HEK293T (cell line): ENCODE measurements at places on chromosomes 2 and 18.

- no peak for DNase-seq
Observed at GRCh38 chr2:262117-262516, 1.7 kb downstream of the SH3YL1 start.

- no peak for DNase-seq
Observed at GRCh38 chr2:20456636-20457426, 10.0 kb downstream of the RHOB start.

DNA sequence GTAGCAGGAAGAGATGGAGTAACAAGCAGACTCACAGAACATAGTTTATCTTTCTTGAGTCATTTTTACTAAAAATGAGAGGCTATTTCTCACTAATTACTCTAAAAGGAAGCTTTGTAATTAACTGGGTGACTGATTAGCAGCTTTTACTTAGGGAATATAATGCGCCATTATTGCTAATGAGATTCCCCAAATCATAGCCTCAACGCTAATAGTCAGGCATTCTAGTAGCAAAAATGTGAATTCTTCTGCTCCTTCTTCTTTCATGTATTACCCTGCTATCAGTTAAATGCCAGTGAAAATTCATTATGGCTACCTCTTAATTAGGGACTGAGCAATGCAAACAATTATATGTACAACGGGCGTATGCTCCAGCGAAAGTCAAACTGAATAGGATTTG lies 349.8 kb downstream of the CDH19 start:
- no peak for DNase-seq

DNA sequence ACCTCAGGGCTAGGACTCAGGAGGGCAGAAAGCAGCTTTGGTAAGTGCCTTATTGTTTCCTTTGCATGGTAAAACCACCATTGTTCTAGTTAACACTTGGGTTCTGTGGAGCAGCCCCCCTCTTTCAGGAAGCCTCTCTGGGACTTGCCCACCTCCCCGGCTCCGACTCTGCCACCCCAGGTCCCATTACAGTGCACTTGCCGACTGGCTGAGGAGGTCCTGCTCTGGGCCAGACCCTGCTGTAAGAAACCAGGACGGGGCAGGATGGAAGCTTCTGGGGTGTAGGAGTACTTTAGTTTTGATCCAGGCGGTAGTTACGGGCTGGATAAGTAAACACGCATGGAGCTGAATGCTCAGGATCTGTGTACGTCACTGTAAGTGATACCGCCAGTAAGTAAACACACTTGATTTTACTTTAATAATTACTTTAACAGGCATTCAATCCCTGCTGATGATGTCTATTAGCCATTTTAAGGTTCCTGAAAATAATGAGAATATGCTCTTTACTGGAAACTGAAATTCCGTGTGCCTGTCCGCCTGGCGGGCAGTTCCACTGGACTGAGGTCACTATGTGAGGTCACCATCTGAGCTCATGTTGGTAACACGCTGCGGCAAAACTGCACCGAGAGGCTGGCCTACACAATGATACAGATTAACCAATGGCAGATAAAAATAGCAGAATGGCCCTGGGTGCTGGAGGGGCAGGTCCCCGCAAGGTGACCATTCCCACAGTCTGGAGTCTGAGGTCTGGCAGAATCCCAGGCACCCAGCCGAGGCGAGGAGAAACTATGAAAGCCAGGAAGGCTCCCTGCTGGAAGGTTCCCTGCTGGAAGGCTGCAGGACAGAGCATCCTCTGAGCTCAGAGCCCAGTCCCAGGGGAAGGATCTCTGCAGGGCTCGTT lies 25.2 kb downstream of the HS1BP3 start:
- no peak for DNase-seq

GRCh38 chr2:157933160-157933920 lies 57.2 kb upstream of the ACVR1 start:
- DNase-seq, result no peak

DNA sequence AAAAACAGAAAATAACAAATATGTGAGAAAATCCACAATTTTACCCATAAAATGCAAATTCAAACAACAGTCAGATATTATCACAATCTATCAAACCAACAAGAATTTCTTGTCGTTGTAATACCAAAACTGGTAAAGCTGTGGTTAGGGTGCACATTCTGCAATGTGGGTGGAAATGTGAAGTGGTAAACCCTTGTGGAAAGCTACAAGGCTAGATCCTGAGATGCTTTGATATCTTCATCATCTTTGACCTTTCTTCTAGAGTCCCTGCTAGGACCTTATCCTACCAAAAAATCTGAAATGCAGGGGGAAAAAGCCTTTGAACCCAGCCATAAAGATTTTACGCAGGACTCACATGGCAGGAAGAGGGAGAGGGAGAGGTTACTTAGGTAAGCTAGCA lies 17.2 kb upstream of the ATG16L1 start:
- no peak for DNase-seq

DNA sequence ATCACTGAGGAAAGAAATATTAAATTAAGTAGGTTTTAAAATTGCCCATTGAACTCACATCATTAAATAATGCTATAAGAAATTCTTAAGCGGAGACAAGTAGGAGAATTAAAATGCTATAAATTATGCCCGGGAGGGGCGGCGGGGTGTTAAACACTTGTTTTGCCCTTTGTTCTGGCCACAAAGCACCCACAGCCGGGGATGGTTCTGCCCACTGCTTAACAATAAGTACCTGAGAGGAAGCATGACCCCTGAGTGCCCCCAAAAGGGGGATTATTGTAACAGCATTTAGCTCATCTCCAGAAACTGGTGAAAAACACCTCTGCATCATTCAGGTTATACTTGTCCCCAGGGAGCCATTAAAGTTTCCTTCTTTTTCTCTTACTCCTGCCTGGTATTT lies 332.7 kb upstream of the POU3F3 start:
- no peak for DNase-seq

GRCh38 chr18:76456823-76457222 lies 38.2 kb downstream of the ZNF516 start:
- DNase-seq, result no peak

GRCh38 chr18:49752095-49752457 lies 61.3 kb downstream of the ACAA2 start:
- no peak for DNase-seq

DNA sequence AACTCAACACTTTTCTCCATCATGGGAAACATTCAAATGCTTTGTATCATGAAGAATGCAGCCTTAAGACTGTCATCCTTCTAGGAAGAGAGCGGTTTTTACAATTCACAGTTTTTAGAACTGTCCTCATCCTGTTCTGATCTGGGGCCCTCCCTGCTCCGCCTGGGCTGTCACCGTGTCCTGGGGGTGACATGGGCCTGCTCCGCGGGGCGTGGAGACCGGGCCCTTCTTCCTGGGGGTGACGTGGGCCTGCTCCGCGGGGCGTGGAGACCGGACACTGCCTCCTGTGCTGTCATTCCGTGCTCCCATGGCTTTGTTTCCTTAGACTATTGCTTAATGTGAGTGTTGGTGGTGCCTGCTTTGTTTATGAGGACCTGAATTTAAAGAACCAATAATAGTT lies 122.8 kb downstream of the TMEM18 start:
- DNase-seq, result no peak

DNA sequence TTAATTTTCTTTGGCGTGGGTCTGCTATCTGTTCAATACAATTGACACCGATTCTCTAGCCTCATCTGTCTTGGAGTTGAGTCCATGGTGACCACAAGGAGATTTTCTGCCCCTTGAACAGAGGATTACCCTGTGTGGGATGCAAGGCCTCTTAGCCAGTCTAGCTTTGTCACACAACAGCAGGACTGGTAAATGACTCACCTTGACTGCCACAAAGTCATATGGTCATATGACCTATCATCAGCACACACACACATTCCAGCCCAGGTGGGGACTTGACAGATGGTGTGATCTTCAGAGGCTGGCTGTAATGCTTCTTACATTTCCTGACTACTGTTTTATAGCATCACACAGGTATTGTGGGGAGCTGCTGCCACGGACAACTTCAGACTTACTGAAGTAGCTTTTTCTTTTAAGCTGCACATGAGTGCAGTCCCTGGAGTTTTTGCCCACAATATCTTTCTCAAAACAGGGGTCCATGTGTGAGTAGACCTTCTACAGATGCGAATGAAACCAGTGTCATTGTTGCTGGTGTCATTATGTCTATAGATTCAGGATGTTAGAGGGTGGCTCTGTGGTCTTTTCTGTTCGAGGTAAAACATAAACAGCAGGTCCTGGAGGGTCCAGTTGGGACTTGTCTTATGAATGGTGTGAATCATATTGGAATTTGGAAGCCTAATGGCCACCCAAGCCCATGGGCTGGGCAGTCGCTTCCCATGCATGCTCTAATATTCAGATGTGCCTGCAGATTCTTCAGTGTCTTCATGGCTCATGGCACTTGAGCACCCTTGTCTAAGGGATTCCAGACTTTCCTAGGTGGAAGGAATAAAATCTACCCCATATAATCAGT lies 18.6 kb upstream of the ACOXL start:
- no peak for DNase-seq

- no peak for DNase-seq
Observed at GRCh38 chr2:85259879-85260278, 67.9 kb downstream of the TGOLN2 start.

DNA sequence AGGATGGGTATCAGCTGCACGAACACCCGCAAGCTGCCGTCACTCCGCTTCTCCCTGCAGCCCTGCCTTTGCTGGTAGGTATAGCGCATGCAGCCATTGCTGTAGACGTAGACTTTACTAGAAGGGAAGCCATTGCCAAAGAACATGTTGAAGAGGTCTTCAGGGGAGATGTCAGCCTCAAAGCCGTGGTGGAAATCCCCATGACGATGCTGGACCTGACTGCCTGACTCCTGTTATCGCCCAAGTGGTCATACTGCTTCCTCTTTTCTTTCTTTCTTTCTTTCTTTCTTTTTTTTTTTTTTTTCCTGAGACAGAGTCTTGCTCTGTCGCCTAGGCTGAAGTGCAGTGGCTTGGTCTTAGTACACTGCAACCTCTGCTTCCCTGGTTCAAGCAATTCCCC lies 68.7 kb upstream of the SPRED2 start:
- no peak for DNase-seq

DNA sequence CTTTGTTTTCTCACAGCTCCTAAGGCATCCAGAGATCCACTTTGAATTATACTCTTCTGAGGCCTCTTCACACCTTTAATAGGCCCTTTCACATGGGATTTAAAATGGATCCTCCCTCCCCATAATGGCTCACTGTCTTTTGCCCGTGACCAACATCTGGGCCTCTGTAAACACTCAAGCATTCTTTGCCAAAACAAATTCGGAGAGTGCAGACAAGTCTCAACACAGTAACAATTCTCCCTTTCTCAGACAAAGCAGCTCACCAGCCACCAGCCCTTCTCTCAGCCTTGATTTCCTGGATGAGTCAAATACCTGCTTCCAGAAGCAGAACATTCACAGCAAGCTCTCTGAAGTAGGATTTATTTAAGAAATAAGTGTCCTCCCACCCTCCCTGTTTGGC lies 14.0 kb upstream of the IMP4 start:
- DNase-seq, result no peak

DNA sequence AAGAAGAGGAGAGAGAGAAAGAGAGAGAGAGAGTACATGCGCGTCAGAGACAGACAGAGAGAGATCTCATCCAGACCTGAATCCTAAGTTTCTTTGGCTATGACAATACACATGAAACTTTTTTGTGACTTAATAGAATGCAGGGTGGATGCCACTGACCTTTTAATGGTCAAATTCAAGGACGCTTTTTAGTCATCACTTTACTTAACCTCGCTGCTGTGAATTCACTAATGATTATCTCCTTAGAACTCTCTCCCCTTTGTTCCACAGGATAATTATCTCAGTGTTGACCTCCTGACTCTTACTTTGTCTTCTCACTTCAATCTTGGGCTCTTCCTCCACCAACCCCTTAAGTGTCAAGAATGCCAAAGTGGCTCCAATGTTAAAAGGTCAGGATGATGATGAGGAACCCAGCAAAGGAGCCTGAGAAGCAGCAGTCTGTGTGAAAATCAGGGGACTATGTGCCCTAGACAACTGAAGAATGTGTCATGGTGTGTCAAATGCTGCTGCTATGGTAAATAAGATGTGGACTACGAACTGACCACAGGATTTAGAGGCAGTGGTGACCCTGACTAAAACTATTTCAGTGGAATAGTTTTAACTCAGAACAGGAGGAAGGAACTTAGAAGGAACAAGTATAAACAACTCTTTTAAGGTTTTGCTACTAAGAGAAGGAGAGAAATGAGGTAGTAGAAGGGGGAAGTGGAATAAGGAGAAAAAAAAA lies 382.1 kb downstream of the ZEB2 start:
- DNase-seq, result no peak

GRCh38 chr2:205704127-205704741 lies 21.9 kb downstream of the NRP2 start:
- DNase-seq, result no peak

- DNase-seq, result no peak
Observed at GRCh38 chr2:201090574-201090973, 18.8 kb downstream of the NDUFB3 start.

- no peak for DNase-seq
Observed at GRCh38 chr2:96739076-96739632, 710 bp downstream of the LMAN2L start.

DNA sequence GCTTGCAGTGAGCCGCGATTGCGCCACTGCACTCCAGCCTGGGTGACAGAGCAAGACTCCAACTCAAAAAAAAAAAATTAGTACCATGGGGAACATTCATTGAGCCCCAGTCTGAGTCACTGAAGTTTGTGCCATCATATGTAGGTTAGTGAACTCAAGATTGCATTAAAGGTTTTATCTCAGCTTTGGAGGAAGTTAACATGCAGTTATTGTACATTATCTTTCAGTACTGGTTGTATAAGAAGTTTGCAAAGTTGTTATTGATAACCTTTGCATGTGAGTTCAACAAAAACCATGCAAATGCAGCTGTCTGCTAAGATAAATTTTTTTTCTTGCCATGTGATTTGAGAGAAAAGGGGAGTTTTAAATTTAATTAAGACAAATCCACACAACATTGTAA lies 95.7 kb downstream of the MEIS1 start:
- no peak for DNase-seq

DNA sequence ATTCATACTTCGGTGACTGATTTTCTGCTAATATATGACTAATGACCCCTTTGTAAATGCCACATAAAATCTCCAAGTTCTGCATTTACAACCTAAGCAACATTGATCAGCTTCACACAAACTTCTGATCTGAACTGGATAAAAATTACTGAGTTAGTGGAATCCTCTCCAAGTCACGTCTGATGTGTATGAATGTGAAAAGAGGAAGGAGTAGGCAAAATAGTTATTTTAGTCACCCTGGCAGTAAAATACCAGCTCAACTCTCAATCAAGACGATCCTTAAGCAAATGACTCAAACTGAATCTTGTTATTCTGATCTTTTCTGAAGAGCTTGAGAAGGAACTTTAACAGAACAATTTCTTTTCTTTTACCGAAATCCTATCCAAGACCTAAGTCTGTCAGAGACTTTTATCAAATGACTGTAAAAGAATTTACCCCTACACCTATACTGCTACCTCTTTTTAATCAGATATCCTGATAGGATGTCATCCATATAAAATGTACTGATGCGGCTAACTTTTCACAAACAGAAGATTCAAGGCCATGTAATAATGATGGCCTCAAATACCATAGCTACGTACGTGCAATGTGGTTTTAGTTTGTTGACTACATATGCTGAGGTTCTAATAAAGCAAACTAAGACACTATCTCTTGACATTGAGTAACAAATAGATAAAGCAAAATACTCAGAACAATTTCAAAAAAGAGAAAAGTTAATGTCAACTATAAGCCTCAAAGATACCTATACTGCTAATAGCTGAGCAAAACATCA lies 23.7 kb downstream of the CUL3 start:
- DNase-seq, result no peak
